ENCODE measurements at places on chromosomes 4 and X.

GRCh38 chr4:15414551-15415091 is 13.2 kb upstream of the C1QTNF7 start:
- DNase-seq: no peak

DNA sequence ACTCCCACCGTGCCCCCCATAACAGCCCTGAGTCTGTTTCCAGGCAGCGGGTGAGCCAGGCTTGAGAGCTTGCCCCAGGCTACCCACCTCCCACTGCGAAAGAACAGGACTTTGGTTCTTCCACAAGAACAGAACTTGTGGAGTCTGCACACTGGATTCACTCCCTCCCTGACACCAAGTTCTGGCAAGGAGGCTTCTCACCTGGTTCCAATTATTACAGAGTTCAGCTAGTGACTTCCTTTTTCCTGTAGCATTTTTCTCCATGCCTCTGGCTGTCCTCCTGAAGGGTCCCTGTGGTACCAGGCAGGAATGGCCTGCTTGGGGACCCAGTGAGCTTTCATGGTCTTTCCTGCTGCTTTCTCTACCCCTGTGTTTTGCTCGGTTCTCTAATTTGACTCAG is 208.6 kb upstream of the SFRP2 start:
- DNase-seq: no peak

DNA sequence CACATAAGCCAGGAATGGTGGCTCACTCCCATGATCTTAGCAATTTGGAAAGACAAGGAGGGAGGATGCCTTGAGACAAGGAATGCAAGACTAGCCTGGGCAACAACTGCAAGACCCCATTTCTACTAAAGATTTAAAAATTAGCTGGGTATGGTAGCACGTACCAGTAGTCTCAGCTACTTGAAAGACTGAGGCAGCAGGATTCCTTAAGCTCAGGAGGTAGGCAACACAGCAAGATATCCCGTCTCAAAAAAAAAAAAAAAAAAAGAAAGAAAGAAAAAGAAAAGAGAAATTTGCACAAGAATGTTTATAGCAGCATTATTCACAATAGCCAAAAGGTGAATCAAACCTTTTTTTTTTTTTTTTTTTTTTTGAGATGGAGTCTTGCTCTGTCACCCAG is 29.7 kb downstream of the PDS5A start:
- no peak for DNase-seq

- DNase-seq: no peak
Observed at GRCh38 chr4:165774326-165774725, 98.7 kb upstream of the TLL1 start.

DNA sequence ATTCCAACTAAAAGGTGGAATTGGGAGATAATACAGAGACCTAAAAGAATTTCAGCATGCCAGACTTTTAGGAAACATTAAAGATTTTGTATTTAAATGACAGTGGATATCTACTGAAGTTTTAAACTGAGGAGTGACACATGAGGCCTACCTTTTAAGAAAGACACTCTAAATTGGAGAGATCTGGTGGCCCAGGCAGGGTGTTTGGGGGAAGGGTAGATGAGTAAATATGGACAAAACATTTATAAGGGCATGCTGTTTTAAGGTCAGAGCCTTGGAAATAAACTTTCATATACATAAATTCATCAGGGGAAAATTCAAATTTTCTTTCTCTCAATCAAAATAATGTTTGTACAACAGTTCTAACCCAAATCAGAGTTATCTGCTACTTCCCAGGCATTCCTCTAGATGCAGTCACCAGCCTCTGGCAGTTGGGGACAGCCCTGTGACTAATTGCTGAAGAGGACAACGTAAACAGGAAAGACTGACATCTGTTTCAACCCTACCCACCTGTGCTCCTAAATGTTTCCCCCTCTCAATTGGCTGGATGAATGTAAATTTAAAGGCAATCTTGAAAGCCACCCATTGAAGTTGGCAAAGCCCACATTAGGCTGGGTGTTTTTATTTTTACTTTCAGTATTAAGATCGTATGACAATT is 1646.9 kb upstream of the ADGRL3 start:
- no peak for DNase-seq

- no peak for DNase-seq
Observed at GRCh38 chr4:132956962-132957361, 192.1 kb upstream of the PCDH10 start.

DNA sequence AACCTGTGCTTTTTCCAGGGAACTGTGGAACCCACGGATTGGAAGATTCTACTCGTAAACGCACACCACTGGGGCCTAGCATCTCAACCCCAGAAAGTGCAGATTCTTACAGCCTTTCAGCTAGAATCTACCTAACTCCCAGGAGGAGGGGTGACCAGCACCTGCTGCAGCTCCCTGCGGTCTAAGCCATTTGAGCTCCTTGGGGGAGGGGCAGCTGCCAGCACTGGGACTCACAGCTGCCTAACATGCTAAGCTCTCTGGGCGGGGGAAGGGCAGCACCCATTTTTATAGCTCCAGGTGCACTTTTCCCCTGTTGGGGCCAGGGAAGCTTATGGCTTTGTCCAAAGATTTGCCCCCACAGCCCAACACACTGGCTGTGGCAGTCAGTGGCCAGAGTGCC is 595.7 kb upstream of the EPHA5 start:
- no peak for DNase-seq

DNA sequence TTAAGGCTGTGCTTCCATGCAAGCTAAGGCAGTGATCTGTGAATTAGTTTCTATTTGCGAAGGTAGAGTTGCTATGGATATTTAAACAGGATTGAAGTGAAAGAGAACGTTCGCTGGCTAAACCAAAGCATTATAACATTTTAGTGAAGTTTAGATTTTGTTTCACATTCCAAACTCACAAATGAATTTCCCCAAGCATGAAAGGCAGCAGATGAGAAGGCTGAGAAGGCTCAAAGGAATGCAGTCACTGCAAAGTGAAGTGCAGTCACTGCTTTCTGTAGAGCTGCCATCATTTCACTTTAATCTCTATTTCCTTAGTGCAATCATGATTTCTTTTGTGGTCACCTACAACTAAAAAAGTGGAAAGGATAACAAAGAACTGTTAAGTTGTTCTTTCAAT is 334.7 kb upstream of the NR3C2 start:
- no peak for DNase-seq

- no peak for DNase-seq
Observed at GRCh38 chr4:180394312-180394711, 1848.9 kb upstream of the TENM3 start.

- no peak for DNase-seq
Observed at GRCh38 chr4:153755186-153755585, 4.6 kb downstream of the RNF175 start.

DNA sequence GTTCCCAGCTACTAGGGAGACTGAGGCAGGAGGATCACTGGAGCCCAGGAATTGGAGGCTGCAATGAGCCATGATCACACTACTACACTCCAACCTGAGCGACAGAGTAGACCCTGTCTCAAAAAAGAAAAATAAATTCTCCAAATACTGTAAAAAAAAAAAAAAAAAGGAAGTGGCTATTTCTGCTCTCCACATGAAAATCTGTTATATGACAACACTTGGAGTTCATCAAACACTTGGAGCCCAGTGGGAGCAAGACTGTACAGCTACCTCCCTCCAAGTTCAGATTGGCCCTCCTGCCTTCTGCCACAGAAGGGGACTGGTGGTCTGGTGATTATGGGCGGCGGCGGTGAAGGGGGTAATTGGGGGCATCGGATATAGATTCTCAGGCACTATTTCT is 9.0 kb upstream of the CLDN34 start:
- DNase-seq: no peak

DNA sequence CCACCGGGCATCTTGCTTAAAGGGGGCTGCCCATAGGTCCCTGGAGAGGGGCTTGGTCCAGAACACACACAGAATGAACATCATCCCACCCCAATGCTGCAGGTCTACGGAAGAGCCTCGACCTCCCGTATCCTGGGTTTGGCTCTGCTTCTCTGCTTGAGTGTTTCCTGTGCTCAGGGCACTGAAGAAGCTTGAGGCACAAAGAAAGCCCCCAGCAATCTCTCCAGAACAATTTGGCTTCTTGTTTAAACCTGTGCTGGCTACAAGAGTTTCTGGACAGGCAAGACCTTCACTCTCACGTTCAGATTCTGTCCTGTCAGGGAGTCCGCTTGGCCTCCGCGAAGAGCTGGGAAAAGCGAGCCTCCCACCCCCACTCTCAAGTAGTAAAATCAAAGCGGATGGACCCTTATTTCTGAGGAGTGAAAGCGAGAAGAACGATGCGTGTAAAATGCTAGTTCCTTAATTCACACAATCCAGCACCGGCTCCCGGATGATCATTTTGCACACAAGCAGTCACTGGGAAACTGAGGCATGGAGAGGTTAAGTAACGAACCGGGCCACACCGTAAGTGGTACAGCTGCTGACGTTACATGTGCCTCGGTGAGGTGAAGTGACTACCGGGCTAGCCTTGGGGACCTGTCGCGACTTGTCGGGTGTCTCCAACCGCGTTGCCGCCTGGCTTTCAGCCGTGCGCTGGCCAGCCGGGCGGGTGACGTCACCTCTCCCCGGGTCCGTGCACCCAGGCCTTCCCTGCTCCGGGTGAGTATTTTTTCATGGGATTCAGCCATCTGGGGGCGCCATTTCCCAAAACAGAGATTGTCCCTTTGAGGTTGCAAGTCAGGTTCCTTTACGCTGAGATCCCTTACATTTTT is 3.1 kb upstream of the SFRP2 start:
- no peak for DNase-seq

- no peak for DNase-seq
Observed at GRCh38 chr4:40713798-40714197, 36.0 kb upstream of the NSUN7 start.

DNA sequence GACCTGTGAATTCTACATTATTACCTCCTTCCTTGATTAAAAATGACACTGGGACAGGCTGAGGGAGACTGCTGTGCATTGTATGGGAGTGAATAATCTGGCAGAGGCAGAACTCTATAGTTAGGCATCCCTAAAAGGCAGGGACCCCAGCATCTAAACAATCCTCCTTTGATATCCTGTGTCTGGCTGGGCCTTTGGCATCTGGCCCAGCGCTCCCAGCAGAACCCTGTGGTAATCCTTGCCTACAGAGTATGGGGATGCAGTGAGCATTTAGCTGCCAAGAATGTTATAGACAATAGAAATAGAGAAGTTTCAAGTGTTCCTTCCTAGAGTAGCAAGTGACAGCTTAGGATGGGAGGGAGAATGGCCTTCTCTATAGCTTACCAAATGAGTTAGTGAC is 38.5 kb downstream of the ZCCHC12 start:
- DNase-seq: no peak

GRCh38 chr4:139241086-139241783 is 38.8 kb downstream of the MGARP start:
- no peak for DNase-seq

DNA sequence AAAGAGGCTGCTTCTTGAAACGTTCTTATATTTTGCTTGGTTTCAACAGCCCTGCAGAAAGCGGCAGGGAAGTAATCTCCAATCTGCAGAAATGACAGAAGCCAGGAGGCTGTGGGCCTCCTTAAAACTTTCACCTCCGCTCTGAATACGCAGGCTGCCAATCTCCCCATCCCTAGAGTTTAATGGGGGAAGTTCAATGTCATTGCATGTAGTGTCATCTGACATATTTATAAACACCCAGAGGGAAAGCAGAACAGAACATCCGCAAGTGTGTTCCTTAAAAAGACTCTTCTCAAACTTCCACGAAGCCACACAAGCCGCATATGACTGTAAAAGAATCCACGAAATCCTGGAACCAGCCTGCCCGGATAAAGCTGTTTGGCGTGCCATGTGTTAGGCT is 148.8 kb upstream of the TBL1X start:
- DNase-seq: no peak

DNA sequence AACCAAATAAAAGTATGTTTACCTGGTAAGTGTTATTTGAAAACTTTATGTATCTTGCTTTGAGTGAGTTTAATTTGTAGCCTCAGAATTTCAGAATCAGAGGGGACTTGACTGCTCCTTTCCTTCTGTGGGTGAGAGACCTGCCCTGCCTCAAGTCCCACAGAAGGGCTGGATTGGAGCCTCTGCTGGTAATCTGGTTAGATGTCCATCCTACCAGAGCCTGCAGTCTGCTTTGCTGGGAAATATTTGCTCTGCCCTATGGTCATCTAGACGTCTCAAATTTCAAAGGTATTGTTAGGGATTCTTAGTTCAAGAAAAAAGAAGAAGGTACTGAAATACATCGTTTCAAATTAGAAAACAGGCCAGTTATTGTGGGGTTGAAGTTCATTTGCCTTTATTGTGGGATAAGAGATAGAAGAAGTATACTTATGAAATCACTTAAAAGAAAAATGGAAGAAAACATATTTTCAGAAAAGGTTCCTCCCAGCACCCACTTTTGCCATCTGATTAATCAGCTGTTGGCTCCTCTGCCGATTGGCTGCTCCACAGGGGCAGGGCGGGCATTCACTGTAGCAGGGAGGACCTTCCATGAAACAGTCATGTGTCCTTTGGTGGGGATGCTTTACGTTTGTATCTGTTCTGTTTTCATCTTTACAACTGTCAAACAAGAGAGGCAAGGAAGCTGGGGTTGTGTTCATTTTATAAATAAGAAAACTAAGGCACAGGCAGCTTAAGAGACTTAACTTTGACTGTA is 73.3 kb upstream of the TLR2 start:
- DNase-seq: no peak

DNA sequence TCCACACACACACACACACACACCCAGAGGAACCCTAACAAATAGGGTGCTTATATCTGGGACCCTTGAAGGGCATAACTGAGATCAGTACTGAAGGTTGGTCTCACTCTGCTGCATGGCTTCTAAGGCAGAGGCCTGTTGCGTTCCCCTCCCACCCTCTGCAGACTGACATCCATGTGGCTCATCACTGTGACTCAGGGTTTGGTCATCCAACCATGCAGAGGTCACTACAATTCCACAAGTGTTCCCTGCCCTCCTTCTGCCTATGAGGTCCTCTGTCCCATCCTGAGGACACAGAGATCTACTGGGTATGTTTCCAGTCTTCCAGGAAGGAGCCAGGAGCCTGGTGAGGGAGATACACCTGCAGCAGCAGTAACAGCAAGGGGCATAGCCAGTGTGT is 55.8 kb downstream of the XAGE2 start:
- no peak for DNase-seq

- no peak for DNase-seq
Observed at GRCh38 chr4:7645158-7645557, 210.4 kb upstream of the PSAPL1 start.

DNA sequence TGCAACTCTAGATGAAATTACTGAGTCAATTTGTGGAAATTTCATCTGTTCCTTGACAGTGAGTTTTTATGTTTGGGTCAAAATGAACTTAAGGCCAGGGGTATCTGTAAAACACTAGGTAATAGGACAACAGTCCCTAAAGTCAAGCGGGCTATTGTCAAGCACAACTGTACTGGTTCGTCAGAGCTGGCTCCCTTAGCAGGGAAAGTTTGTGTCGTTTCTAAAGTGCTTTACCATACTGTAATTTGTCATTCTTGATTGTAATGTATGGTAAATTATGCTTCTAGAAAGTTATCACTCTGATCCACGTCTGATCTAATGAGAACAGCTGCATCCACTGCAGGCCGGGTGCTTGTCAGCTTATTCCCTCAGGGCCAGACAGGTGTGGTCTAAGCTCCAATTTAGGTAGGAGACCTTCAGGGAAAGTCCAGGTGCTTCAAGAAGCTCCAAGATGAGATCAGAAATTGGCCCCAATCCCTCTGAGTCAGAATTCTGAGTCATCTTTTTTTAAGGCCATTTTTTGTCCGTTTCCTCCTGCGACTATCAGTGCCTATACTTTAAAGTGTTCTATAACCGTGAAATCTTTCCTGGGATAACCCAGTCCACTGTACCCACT is 92.2 kb downstream of the PALLD start:
- no peak for DNase-seq
